ENCODE measurements at places on chromosomes 16 and 17.
A peak's percentile ranks its signal among the peaks of the same experiment; 100 is the strongest.

DNA sequence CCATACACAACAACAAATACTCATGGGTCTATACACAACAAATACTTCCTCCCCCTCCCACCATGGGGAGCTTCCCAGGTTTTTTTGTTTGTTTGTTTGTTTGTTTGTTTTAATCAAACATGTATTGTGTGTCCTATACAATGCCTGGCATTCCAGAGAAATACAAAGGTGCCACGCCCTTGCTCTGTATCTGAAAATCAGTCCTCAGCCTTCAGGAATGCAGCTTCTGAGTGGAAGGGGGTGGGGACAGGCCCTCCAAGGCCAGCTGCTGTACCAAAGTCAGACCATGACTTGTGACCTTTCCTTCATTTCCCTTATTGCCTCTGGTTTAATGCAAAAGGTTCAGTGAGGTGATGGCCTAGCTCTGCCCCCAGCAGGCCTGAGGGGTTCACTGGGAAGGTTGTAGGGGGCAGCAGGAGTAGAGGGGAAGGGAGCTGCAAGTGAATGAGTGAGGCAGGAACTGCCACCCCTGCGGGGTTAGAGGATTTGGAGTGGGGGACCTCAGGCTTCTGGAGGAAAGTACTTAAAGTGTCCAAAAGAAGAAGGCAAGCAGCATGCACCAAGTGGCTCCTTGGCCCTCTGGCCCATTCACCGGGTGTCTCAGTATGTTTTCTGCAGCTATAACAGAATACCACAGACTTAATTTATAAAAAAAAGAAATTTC, 105.2 kb downstream of the CLEC16A start:
- no peak for DNase-seq

- DNase-seq = no peak
Observed at GRCh38 chr16:78987666-78988065, 612.9 kb downstream of the MAF start.

GRCh38 chr17:36602030-36602748, 806 bp downstream of the MRM1 start:
- DNase-seq = peak; percentile 18

DNA sequence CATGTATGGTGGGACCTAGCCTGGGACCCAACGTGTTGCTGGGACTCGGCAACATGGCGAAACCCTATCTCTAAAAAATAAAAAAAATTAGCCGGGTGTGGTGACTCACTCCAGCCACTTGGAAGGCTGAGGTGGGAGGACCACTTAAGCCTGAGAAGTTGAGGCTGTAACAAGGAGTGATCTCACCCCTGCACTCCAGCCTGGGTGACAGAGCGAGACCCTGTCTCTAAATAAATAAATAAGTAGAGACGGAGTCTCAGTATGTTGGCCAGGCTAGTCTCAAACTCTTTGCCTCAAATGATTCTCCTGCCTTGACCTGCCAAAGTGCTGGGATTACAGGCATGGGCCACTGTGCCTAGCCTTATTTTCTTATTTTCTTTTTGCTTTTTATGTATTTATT, 10.1 kb upstream of the CNP start:
- no peak for DNase-seq

- no peak for DNase-seq
Observed at GRCh38 chr16:55324285-55325079, 479 bp downstream of the IRX6 start.

- DNase-seq = no peak
Observed at GRCh38 chr16:87924811-87925670, 11.3 kb downstream of the CA5A start.

- DNase-seq = no peak
Observed at GRCh38 chr17:65711671-65712276, 150.3 kb upstream of the AXIN2 start.

DNA sequence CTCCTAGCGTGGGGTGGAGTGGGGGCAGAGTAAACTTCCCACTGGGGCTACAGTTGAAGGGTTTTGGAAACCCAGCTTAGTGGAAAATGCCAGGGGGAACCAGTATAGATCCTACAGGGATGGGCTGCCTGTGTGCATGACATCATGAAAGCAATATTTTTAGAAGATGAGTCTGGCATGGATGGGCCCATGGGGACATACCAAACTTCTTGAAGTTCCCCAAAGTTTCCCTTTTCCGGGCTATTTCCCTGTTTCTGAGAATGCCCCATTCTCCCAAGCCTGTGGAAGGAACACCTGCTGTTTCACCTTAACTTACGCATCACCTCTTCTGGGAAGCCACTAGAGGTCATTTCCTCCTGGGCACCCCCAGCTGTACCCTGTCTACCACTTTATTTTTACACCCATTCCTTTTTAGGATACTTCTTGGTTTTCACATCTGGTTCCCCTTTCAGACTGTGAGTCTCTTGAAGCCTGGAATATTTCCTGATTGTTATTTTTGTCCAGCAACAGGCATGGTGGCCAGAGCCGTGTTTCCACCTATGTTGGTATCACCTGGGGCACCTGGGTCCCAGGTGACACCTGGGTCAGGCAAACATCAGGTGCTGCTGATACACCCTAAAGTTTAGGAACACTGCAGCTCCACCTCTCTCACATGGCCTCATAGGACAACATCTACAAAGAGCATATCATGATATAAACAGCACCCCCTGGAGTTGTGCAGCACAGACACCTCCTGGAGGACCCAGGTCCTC, 9.8 kb downstream of the SOCS3 start:
- no peak for DNase-seq

DNA sequence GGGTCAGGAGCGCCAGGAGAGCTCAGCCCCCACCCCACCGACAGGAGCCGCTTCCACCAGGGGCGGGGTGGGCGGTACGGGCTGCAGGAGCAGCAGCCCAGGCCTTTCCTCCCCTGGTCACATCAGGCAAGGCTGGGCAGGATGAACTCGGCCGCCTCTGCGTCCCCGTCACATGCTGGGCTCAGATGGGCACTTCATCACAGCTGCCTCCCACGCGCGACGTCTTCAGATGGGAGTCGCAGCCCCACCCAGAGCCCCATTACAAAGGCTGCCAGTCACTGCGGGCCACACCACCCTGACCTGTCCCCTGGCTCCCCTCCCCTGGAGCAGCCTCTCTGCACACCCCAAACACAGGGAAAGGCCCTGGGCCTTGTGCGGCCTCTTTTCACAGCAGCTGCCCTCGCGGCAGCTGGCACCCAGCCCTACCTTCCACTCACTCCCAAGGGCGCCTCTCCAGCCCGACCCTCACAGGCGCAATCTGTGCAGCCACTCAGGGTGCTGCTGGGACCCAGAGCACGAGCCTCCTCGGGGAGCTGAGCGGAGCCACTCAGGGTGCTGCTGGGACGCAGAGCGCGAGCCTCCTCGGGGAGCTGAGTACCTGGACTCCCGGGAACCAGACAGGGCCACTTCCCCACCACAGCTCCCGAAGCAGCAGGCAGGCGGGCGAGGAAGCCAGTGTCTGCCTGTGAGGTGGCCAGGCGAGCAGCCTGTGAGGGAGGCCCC, 4.7 kb downstream of the ZNF598 start:
- DNase-seq = no peak

- no peak for DNase-seq
Observed at GRCh38 chr17:46097497-46097896, 95.7 kb downstream of the KANSL1 start.

DNA sequence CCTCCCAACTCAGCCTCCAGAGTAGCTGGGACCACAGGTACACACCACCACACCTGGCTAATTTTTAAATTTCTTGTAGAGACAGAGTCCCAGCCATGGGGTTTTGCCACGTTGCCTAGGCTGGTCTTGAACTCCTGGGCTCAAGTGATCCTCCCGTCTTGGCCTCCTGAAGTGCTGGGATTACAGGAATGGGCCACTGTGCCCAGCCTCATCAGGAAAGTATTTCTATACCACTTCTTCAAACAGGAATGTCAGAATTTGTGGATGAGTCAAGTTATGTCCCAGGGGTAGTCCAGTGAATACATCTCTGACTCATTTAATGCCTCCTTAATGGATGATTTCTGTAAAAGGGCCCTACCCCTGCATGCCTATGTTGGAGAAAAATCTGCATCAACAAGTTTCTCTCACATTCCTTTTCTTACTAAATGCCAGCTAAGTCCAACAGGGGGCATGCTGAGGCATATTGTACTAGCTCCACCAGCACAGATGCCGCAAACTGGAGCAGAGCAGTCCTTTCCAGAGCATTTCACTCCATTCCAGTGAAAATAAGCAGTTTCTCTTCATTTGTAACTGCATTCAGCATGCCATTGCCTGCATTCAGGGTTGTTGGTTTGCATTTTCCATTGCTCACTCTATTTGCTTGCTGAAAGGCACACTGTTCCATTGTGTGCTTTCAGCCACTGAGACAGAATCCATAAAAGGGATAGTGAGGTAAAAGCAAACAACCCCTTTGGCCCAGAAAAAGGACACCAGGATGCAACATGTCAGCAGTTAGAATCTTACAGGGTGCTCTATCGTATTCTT, 5.3 kb upstream of the CAVIN1 start:
- no peak for DNase-seq

- peak; percentile 50 for DNase-seq
Observed at GRCh38 chr17:63446753-63447470, 806 bp upstream of the CYB561 start.

- DNase-seq = no peak
Observed at GRCh38 chr17:4597975-4598374, 13.6 kb downstream of the SMTNL2 start.

- no peak for DNase-seq
Observed at GRCh38 chr16:56195151-56195550, 3.9 kb downstream of the GNAO1 start.

DNA sequence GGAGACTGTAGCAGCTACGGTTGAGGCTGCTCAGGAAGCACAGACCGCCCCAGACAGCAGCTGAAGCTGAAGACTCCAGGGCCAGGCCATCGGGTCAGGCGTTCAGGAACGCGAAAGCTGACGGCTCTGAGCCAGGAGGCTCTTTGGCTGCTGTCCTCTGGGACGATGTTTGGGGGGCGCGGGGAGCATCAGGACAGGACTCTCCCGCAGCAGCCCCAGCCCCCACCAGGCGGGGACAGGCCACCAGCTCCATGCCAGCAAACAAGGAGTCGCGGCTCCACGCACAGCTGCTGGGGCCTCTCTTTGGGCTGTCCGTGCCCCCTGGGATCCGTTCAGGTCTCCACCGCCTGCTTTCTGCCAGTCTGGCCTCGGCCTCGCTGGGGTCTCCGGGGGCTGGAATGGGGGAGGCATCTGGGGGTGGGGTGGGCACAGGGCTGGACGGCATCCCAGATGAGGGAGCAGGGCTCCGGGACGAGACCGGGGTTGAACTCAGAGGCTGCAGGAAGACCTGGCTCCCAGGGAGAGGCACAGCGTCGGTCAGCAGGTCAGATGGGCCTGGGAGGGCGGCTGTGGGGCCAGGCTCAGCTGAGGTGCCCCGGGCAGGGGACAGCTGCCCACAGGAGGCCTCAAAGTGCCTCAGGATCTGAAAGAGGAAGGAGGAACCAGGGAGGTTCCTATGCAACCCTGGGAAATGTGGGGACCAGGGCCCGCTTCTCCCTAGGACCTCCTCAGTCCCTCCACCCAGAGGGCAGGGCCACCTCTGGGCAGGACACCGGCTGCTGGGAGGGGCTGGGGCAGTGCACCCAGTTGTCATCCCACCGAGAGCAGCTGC, 6.3 kb upstream of the CEP131 start:
- DNase-seq = no peak

GRCh38 chr16:31386157-31386984, 6.8 kb upstream of the ITGAD start:
- DNase-seq = no peak

- no peak for DNase-seq
Observed at GRCh38 chr17:58965221-58965620, 141.5 kb downstream of the TRIM37 start.

GRCh38 chr16:10383626-10384025, 2.2 kb upstream of the ATF7IP2 start:
- DNase-seq = no peak

- DNase-seq = no peak
Observed at GRCh38 chr17:9912121-9913099, 7.3 kb upstream of the RCVRN start.

GRCh38 chr16:2964475-2965336, 631 bp downstream of the KREMEN2 start:
- DNase-seq = peak; percentile 54

DNA sequence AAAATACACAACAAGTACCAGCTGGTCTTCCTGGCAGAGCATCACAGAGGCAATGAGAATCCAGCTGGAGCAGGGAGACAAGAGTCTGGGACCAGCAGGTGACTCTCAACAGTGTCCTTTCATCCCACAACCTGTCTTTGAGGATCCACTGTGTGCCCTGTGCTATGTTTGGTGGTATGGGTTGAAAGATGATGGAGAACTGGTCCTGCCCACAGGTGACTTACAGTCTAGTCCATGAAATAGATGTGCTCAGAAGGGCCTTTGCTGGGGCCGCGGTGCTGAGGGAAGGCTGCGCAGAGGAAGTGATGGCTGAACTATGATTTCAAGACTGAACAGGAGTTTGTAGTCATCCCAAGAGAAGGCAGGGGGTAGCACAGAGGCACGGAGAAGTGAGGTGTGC, 17.9 kb downstream of the WNT3 start:
- no peak for DNase-seq

DNA sequence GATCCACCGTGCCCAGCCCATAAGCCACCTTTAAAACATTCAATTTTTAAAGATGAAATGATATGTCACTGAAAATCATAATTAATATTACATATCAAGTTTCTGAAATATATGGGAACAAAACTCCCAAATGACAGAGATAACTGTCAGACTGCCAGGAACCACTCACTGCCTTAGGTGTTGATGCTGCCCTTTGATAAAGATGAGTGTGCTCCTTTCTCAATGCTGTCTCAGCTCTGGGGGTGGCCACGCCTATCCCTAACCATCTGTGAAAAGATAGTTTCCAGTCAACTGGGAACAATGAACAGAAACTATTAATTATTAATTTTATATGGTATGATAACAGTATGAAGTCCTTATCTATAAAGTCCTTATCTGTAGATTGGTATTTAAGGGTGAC, 177.7 kb downstream of the MYO1D start:
- no peak for DNase-seq
